A549 treated with RU486 at 1 μM for 4 hours (cell line): ENCODE measurements at places on chromosomes 5 and 9. TPM values are rescaled to one million over a fixed set of nuclear protein-coding genes. Genes with fewer than 3 reads are reported as not detected.

Gene PPP2CA
- 224 to 299 TPM (median 269 TPM) in 5 replicates for total RNA-seq

Gene SPINK13
- not detected in 5 replicates for total RNA-seq

Gene NR2F1-AS1
- total RNA-seq = 3.6 to 6.3 TPM (median 4.0 TPM) in 5 replicates

Gene GRHPR
- total RNA-seq = 140 to 171 TPM (median 163 TPM) in 5 replicates

Gene ARHGEF37
- total RNA-seq = 0.65 to 0.84 TPM (median 0.83 TPM) in 5 replicates

Gene ALDH7A1
- 66.5 to 75.8 TPM (median 70.2 TPM) in 5 replicates for total RNA-seq

Gene LNPEP
- 3.7 to 7.7 TPM (median 7.3 TPM) in 5 replicates for total RNA-seq

Gene PCDHA9
- total RNA-seq = 0.04 TPM in 1 of 5 replicates, not detected in the others

Gene RUSC2
- total RNA-seq = 19.3 to 28.0 TPM (median 24.6 TPM) in 5 replicates

Gene PHAX
- total RNA-seq = 48.6 to 76.7 TPM (median 52.3 TPM) in 5 replicates

Gene FGF18
- total RNA-seq = 0.30 to 1.00 TPM (median 0.51 TPM) in 5 replicates

Gene IL3
- not detected in 5 replicates for total RNA-seq

Gene PHYHD1
- total RNA-seq = not detected in 5 replicates

Gene TGFBI
- 1,571 to 2,070 TPM (median 1,744 TPM) in 5 replicates for total RNA-seq

Gene SLC1A1
- 1.0 to 1.7 TPM (median 1.5 TPM) in 5 replicates for total RNA-seq

Gene GSN
- total RNA-seq = 42.9 to 49.0 TPM (median 44.3 TPM) in 5 replicates

Gene CARD9
- 0.42 to 1.9 TPM (median 0.95 TPM) in 5 replicates for total RNA-seq

Gene FNBP1
- total RNA-seq = 12.4 to 15.1 TPM (median 14.7 TPM) in 5 replicates

Gene LCN2
- 2.1 to 6.6 TPM (median 3.2 TPM) in 5 replicates for total RNA-seq

Gene CCNO
- 5.8 to 10.4 TPM (median 8.7 TPM) in 5 replicates for total RNA-seq

Gene RNF180
- 0.15 to 0.85 TPM (median 0.21 TPM) in 5 replicates for total RNA-seq

Gene IFNB1
- total RNA-seq = 0.23 TPM in 1 of 5 replicates, not detected in the others

Gene CDKN2A
- not detected in 5 replicates for total RNA-seq

Gene TMEFF1
- total RNA-seq = 0.30 to 1.6 TPM (median 1.3 TPM) in 5 replicates

Gene NTMT1
- total RNA-seq = 95.6 to 111 TPM (median 98.9 TPM) in 5 replicates

Gene FAM219A
- total RNA-seq = 14.5 to 19.1 TPM (median 18.6 TPM) in 5 replicates

Gene OLFML2A
- 15.3 to 23.0 TPM (median 21.6 TPM) in 5 replicates for total RNA-seq

Gene SPATA31D4
- not detected in 5 replicates for total RNA-seq

Gene DIPK1B
- 7.3 to 11.1 TPM (median 8.6 TPM) in 5 replicates for total RNA-seq

Gene ANKRD55
- not detected in 5 replicates for total RNA-seq

Gene SLC6A3
- 0.07 to 0.37 TPM (median 0.14 TPM) in 4 of 5 replicates, not detected in the other for total RNA-seq

Gene TAF11L4
- not detected in 5 replicates for total RNA-seq

Gene MAMDC2
- total RNA-seq = 0.21 to 0.65 TPM (median 0.36 TPM) in 5 replicates

Gene PTPRD
- 0.11 to 0.49 TPM (median 0.35 TPM) in 5 replicates for total RNA-seq

Gene LEAP2
- 0.56 to 1.1 TPM (median 0.76 TPM) in 5 replicates for total RNA-seq

Gene KCNMB1
- 0.05 TPM in 1 of 5 replicates, not detected in the others for total RNA-seq

Gene DMRT3
- not detected in 5 replicates for total RNA-seq

Gene SAXO1
- not detected in 5 replicates for total RNA-seq

Gene UBAP2
- total RNA-seq = 33.3 to 41.5 TPM (median 39.3 TPM) in 5 replicates

Gene NUTM2G
- not detected in 5 replicates for total RNA-seq

Gene NR4A3
- 1.1 to 3.5 TPM (median 2.6 TPM) in 5 replicates for total RNA-seq

Gene NMUR2
- total RNA-seq = 0.08 to 0.14 TPM in 2 of 5 replicates, not detected in the others

Gene MARVELD2
- 2.5 to 2.9 TPM (median 2.6 TPM) in 5 replicates for total RNA-seq

Gene CNTFR
- total RNA-seq = 0.08 to 0.22 TPM (median 0.14 TPM) in 3 of 5 replicates, not detected in the others

Gene HTR1A
- not detected in 5 replicates for total RNA-seq

Gene NME5
- not detected in 5 replicates for total RNA-seq

Gene ANGPTL2
- total RNA-seq = 0.06 TPM in 1 of 5 replicates, not detected in the others

Gene GALNT12
- 3.1 to 5.1 TPM (median 4.7 TPM) in 5 replicates for total RNA-seq

Gene SEMA5A
- not detected in 5 replicates for total RNA-seq

Gene WNT8A
- not detected in 5 replicates for total RNA-seq

Gene FCN2
- total RNA-seq = not detected in 5 replicates

Gene GRM6
- total RNA-seq = not detected in 5 replicates

Gene SYNPO
- 20.6 to 28.6 TPM (median 26.2 TPM) in 5 replicates for total RNA-seq

Gene CATSPER3
- total RNA-seq = 0.19 to 0.67 TPM (median 0.46 TPM) in 5 replicates

Gene PCDHB7
- not detected in 5 replicates for total RNA-seq

Gene F2RL1
- 235 to 317 TPM (median 280 TPM) in 5 replicates for total RNA-seq

Gene GPR21
- total RNA-seq = not detected in 5 replicates

Gene ITK
- total RNA-seq = 0.03 to 0.15 TPM (median 0.13 TPM) in 3 of 5 replicates, not detected in the others

Gene OR1L6
- not detected in 5 replicates for total RNA-seq
